ENCODE measurements at places on chromosomes 3 and 15.

DNA sequence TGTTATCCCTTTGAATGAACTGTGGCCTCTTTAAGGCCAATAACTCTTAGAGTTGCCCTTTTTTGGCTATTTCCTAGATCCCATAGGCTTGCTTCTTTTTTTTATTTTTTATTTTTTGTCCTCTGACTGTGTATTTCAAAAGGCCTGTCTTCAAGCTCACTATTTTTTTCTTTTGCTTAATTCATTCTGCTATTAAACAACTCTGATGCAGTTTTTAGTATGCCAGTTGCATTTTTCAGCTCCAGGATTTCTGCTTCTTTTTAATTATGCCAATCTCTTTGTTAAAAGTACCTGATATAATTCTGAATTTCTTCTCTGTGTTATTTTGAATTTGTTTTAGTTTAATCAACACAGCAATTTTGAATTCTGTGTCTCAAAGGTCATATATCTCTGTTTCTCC, 912.1 kb downstream of the PLOD2 start:
- no peak overlapping the region for H3K4me3 ChIP-seq
- H3K4me1 ChIP-seq: no peaks in the 10 kb centered on the region
- no peaks in the 10 kb centered on the region for H3K27me3 ChIP-seq
- H3K36me3 ChIP-seq: no peaks in the 10 kb centered on the region
- no peak for DNase-seq
- no peak overlapping the region for H3K27ac ChIP-seq

DNA sequence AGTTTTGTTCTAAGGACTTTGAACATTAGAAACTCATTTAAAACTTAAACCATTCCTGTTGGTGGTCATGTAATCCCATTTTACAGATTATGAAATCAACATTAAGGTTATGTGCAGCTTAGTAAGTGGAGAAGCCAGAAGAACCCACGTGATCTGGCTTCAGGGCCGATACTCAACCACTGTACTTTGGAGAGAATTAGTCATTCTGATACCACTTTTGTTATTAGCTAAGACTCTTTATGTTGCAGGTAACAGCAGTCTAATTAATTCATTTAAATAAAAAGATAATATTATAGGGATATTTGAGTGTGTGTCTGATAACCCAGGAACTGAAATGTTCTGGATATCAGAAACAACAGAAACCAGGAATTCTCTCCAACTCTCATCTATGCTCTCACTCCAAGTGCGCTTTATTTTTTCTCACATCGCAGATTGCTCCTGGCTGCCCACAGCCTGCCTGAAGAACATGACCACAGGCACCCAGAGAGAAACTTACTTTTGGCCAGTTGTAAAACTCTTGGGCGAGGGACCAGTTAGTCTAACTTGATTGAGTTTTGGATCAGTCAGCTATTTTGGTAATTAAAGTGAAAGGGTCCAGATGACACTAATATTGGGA, 25.2 kb downstream of the UBE2E1 start:
- H3K27me3 ChIP-seq: no peaks in the 10 kb centered on the region
- H3K4me3 ChIP-seq: no peak overlapping the region
- peaks cover 79% of the 10 kb centered on the region for H3K4me1 ChIP-seq
- no peak overlapping the region for H3K27ac ChIP-seq
- peaks cover 9% of the 10 kb centered on the region for H3K36me3 ChIP-seq

DNA sequence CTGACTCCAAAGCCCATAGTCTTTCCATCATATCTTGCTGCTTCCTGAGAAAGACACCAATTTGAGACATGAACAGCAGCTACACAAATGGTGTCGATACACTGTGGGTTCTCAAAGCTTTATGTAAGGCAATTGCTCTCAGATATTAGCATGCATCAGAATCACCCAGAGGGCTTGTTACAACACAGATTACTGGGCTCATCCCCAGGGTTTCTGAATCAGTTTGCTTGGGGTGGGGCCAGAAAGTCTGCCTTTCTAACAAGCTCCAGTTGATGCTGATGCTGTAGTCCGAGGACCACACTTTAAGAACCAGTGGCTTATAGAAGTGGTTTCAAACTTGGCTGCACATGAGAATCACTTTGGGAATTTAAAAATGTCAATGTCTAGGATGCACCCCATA, 86.5 kb downstream of the SEMA6D start:
- H3K27me3 ChIP-seq: no peaks in the 10 kb centered on the region
- H3K4me3 ChIP-seq: no peak overlapping the region
- H3K27ac ChIP-seq: no peak overlapping the region
- H3K36me3 ChIP-seq: no peaks in the 10 kb centered on the region
- H3K4me1 ChIP-seq: no peaks in the 10 kb centered on the region

GRCh38 chr3:42728056-42728455, 25.5 kb upstream of the HHATL start:
- no peak overlapping the region for H3K27ac ChIP-seq
- DNase-seq: no peak
- H3K4me1 ChIP-seq: no peaks in the 10 kb centered on the region

DNA sequence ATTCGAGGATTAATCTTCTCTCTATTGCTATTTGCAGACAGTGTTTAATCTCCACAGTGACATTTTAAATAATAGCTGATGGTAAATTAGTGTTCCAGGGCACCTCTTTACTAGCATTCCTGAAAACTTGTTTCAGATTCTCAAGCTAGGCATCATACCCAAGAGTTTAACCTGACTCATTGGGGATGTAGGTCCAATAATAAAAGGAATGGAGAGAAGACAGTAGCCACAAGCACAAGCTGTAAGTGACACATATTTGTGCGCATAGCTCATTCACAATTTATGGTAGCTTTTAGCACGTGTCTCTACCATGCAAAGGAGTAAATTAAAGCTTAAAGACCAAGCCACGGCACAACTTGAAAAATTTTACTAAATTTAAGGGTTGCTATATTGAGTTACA, 171.3 kb upstream of the FAM3D start:
- no peaks in the 10 kb centered on the region for H3K36me3 ChIP-seq
- H3K27ac ChIP-seq: no peak overlapping the region
- H3K27me3 ChIP-seq: no peaks in the 10 kb centered on the region
- no peak for DNase-seq
- H3K4me1 ChIP-seq: no peaks in the 10 kb centered on the region

Measured in Karpas-422 (cell line).